ENCODE measurements at places on chromosomes 12 and 14.

- no peak for DNase-seq
Observed at GRCh38 chr14:104009297-104009696, 67.0 kb upstream of the RD3L start.

DNA sequence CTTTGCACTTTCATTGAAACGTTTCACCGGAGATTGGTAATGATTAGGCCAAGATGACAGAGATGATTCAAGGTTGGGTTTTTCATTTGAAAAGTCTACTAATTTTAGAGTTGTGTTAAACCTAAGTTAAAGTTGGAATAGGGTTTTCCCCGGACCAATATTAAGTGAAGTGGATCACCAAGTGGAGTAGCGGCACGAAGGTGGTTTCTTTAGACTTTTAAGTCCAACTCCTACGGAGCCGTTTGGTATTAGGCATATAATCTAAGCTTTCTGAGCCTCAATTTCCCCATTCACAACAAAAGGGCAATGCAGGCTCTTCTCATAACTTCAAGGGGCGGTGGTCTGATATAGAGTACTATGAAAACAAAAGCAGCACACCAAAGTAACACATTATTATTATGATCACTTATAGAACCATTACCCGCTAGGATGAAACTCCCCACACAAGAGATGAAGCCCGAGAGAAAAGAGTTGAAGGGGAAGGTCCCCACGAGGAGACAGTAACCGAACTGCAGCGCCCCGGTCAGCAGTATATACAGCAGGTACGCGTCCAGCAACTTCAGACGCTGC is 413 bp downstream of the DAD1 start:
- no peak for DNase-seq

- no peak for DNase-seq
Observed at GRCh38 chr12:122965321-122965751, 927 bp downstream of the ABCB9 start.

- DNase-seq = no peak
Observed at GRCh38 chr12:92197815-92198214, 52.2 kb upstream of the BTG1 start.

- no peak for DNase-seq
Observed at GRCh38 chr12:125105600-125105999, 40.4 kb downstream of the AACS start.

- peak; percentile 85 for DNase-seq
Observed at GRCh38 chr14:68819260-68819691, 26.4 kb upstream of the ZFP36L1 start.

- DNase-seq = no peak
Observed at GRCh38 chr14:71613168-71613567, 319.1 kb upstream of the RGS6 start.

DNA sequence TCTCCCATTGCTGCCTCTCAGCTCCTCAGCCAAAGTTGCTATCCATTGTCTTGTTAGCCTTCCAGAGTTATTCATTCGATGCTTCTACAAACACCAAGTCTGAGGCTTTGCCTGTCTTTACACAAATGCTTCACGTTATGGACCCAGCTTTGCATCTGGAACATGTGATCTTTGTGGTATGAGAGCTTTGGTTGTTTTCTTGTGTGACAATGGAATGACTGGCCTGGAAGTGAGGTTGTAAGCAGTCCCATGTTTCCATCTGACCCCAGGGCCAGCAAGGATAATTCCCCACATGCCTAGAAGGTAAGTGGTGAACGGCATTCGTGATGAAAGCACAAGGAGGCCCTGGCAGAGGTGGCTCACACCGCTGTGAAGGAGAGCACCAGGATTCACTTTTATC is 866.7 kb upstream of the TMEM132C start:
- DNase-seq = no peak

GRCh38 chr12:54590978-54591591 is 2.6 kb upstream of the PPP1R1A start:
- DNase-seq = peak; percentile 25

DNA sequence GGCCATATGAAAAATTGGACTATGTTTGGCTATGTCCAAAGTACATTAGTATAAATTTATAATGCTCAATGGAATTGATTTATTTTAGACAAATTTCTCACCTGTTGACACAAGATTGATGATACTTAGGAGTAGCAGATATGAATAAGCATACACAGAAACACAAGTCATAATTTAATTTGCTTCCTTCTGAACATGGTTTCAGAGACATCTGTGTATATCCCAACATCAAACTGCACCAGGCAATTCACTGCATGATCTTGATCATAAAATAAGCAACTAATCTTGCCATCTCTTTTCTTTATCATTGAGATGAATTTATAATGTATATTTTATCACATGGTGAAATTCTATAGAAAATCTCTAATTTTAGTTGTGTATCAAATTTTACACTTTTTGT is 3.8 kb downstream of the CLECL1 start:
- no peak for DNase-seq

GRCh38 chr12:32455607-32456071 is 56.3 kb downstream of the FGD4 start:
- DNase-seq = no peak

- no peak for DNase-seq
Observed at GRCh38 chr14:100804138-100804537, 21.8 kb upstream of the MEG3 start.

- DNase-seq = peak; percentile 90
Observed at GRCh38 chr14:91835920-91836843, 31.2 kb downstream of the TC2N start.

DNA sequence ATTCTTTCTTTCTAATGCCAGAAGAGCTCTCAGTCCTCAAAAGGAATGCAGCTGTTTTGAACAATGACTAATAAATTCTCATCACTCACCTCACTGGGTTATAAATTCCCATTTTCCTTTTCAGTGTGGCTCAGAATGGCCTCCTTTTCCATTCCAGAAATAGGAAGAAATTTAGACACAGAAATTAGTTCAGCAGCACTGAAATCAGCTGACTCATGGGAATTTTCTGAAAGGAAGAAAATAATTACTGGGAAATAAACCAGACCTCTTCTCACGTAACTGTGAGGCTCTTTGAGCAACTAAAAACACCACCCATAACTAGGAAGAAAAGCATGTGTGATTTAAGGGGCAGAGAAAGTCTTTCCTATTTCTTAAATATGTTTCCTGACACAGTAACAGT is 23.8 kb downstream of the CD163 start:
- DNase-seq = no peak

DNA sequence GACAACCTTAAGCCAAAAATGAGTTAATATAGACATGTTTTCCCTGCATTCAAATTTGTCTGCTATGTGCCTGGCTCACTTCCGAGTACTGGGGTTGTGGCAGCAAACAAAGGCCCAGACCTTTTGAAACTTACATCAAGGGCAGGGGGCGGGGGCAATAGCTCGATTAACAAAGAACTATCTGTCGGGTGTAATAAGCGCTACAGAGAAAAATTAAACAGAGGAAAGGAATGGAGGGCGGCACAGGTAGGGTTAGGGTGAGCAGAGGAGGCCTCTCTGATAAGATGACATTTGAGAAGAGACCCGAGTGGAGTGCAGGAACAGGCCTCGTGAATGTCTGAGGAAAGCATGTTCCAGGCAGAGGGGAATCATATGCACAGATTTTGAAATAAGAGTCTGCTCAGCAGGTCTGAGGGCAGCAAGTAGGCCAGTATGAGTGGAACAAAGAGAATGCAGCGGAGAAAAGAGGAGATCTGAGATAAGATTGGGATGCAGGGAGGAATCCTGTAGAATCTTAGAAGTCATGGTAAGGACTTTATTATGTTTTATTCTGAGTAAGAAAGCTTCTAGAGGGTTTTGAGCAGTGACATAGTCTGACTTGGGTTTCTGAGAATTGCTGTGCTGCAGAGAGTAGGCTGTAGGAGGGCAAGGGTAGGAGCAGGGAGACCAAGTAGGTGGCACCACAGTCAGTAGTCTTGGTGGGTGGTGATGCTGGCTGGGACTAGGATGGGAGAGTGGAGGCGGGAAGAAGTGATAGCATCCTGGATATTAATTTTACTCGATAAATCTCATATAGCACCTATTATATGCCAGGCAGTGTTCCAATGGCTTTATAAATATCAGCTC is 52.6 kb downstream of the BICDL1 start:
- DNase-seq = no peak

- DNase-seq = no peak
Observed at GRCh38 chr12:69211160-69211559, 28.2 kb upstream of the CPSF6 start.

- DNase-seq = no peak
Observed at GRCh38 chr12:39813776-39814175, 194.2 kb upstream of the ABCD2 start.

DNA sequence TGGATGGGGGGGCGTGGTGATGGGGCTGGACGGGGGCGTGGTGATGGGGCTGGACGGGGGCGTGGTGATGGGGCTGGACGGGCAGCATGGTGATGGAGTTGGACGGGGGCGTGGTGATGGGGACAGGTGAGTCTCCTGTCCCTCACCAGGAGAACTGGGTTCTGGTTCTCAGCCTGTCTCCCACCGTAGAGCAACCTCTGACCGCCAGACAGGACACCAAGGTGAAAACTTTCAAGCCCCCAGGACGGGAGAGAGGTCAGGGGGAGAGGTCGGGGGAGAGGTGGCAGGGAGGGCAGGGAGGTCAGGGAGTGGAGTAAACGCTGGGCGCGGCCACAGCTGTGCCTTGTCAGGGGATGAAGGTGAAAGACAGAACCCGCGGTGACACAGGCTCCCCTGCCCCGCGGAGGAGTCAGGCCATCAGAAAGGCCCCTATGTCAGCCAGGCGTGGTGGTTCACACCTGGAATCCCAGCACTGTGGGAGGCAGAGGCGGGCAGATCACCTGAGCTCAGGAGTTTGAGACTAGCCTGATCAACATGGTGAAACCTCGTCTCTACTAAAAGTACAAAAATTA is 84.6 kb downstream of the GALNT9 start:
- DNase-seq = no peak

GRCh38 chr12:115194857-115195256 is 510.9 kb upstream of the TBX3 start:
- DNase-seq = no peak

DNA sequence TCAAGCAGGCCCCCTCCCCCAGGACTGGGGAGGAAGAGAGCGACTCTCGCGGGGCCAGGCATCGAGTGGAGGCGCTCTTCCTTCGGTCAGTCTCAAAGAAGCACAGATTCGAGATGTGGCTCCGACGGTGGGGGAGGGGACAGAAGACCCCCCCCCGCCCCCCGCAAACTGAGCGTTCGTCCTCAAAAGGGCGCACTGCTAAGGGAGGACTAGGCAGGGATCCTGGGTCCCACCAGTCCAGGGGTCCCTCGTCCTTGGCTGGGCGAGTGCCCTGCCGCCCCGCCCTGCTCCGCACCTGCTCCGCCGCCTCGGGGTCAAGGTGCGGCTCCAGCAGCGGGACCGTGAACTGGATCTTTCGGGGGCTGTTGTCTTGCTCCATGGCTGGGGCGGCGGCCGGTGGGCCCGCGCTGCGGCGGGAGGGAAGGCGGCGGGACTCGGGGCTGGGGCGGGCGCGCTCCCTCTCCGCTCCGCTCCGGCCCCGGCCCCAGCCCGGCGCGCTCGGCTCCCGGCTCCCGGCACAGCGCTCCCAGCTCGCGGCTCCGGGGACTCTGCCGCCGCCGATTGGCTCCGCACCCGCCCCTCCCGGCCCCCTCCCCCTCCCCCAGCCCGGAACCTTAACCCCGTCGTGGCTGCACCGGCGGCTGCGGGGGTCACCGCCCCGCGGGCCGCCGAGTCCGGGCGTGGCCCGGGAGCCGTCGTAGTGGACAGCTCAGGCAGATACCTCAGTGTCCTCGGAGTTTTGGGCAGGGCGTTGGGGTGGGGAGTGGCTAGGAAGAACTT is at the start of gene PPP1R1A:
TSS of gene PPP1R1A (minus strand) at position 550 of the 780 bp plus-strand sequence. CDS start at position 379, 171 bp downstream.
- no peak for DNase-seq

- DNase-seq = no peak
Observed at GRCh38 chr12:111408686-111409402, 3.1 kb downstream of the SH2B3 start.

GRCh38 chr14:74975059-74975810 is 19.8 kb upstream of the PGF start:
- DNase-seq = peak; percentile 92

- no peak for DNase-seq
Observed at GRCh38 chr14:91327661-91328312, 83.3 kb upstream of the GPR68 start.

DNA sequence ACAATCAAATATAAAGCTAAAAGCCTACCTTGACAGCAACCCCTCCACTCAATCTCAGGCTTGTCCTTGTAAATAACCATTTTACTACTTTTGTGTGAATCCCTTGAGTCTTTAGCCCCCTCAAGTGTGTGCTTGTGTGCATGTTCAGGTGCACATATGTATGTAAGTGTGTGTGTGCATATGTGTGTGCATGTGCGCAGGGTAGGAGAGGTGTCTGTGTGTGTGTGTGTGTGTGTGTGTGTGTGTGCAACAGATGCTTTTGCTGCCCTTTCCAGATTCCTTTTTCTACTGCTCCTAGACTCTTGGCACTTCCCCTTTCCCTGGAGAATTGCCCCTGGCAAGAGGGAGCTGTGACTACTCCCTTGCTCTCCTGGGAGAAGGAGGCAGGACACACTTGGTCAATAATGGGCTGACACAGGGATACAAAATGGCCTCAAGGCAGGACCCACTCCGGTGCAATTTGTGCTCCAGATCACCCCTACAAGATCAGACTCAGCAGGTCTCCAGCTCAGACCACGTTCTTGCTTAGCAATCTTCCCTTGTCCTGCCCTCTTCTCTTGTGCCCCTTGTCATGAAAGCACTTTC is 73.4 kb downstream of the IFNG start:
- no peak for DNase-seq

DNA sequence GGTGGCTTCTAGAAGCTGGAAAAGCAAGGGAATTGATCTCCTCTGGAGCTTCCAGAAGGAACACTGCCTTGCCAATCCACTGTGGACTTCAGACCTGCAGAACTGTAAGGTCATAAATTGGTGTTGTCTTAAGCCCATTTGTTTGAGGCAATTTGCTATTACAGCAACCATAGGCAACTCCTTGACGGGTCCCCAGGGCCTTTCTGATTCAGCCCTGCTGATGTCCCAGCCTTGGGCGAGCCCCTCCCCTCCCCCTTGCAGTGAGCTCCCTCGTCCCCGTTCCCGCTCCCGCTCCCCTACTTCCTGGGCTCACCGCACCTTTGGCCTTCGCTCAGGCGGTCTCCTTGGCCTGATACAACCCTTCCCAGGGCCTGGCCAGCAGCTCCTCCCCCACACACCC is 18.9 kb upstream of the DIO3 start:
- no peak for DNase-seq

DNA sequence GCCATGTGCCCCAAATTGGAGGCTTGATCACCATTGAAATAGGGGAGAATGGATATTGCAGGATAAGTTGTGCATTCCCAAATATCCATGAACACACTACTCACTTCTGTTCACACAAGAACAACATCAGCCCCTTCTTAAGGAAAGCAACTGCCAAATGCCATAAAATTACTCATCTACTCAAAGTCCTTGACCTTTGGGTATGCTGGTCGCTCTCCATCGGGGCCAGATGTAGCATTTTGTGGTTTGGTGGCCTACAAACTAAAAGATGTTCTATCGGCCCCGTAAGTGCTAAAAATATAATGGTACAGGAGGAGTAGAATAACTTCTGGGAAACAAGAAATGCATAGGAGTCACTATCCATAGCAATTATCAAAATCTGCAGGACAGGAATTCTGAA is 362.6 kb downstream of the AEBP2 start:
- DNase-seq = no peak
